ENCODE measurements at places on chromosomes 1 and 21. TPM values are rescaled to one million over a fixed set of nuclear protein-coding genes. Genes with fewer than 3 reads are reported as not detected.

Gene PLA2G2F
- total RNA-seq = not detected

DNA sequence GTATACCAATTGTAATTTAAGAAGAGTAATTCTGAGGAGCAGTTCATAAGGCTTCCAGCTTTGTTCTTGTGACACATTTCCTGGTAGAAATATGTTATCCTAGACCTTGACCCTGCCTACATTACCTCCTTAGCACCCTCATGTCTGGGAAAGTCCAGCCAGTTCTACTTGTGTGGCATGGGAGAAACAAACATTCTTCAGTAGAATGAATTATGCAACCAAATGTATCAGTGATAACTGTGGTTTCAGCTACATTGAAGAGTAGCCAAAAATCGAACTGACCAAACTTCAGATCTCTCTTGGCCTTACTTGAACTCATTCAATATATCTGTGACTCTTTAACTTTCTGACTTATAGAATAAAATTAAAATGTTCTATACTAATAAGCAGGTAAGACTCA lies 308.1 kb upstream of the LYPLAL1 start:
- no peak overlapping the region for H3K4me3 ChIP-seq
- H3K27me3 ChIP-seq = no peaks in the 10 kb centered on the region
- no peaks in the 10 kb centered on the region for H3K36me3 ChIP-seq
- no peak for DNase-seq
- no peak overlapping the region for H3K27ac ChIP-seq
- H3K4me1 ChIP-seq = no peaks in the 10 kb centered on the region

- peaks cover 10% of the 10 kb centered on the region for H3K36me3 ChIP-seq
- peaks cover 10% of the 10 kb centered on the region for H3K4me1 ChIP-seq
- H3K27ac ChIP-seq = no peak overlapping the region
- H3K27me3 ChIP-seq = peaks cover 42% of the 10 kb centered on the region
- no peak overlapping the region for H3K4me3 ChIP-seq
- DNase-seq = no peak
Observed at GRCh38 chr1:899636-900317, 23.9 kb upstream of the SAMD11 start.

Gene GJB5
- not detected for total RNA-seq

Gene FNDC10
- total RNA-seq = 3.7 TPM

DNA sequence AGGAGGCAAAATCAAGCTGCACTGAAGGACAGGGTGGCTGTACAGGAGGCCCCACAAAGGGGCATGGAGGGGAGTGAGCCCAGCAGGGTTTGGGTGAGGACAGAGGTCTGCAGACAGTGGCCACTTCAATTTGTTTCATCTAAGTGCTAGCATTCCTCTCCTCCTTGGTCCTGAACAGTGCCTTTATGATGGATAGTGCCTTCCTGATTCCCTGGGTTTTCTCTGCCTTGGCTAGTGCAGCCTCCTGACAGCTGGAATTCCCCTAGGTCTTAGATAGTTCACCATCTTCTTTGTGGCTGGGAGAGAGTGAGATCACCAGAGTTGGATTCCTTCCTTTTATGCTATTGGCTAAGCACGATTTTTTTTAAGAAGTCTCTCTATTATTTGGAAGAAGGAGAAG lies 3.8 kb upstream of the HPCAL4 start:
- peaks cover 32% of the 10 kb centered on the region for H3K27me3 ChIP-seq
- no peaks in the 10 kb centered on the region for H3K36me3 ChIP-seq
- no peak for DNase-seq
- peaks cover 19% of the 10 kb centered on the region for H3K4me1 ChIP-seq

Gene TM2D1
- total RNA-seq = 46.9 TPM

- H3K27ac ChIP-seq = no peak overlapping the region
- no peak overlapping the region for H3K4me3 ChIP-seq
- no peaks in the 10 kb centered on the region for H3K36me3 ChIP-seq
- no peaks in the 10 kb centered on the region for H3K27me3 ChIP-seq
- no peak for DNase-seq
Observed at GRCh38 chr21:15309022-15309590, 244.3 kb upstream of the NRIP1 start.

- H3K36me3 ChIP-seq = no peaks in the 10 kb centered on the region
- H3K4me3 ChIP-seq = no peak overlapping the region
- no peaks in the 10 kb centered on the region for H3K4me1 ChIP-seq
- no peak overlapping the region for H3K27ac ChIP-seq
Observed at GRCh38 chr1:116881879-116882520, 27.7 kb upstream of the PTGFRN start.

Gene ST6GALNAC5
- total RNA-seq = not detected

Gene TMPRSS3
- total RNA-seq = 2.9 TPM

GRCh38 chr1:199734186-199734585 lies 293.3 kb upstream of the NR5A2 start:
- no peak overlapping the region for H3K27ac ChIP-seq
- no peaks in the 10 kb centered on the region for H3K4me1 ChIP-seq
- DNase-seq = no peak
- H3K27me3 ChIP-seq = peaks cover 3% of the 10 kb centered on the region

DNA sequence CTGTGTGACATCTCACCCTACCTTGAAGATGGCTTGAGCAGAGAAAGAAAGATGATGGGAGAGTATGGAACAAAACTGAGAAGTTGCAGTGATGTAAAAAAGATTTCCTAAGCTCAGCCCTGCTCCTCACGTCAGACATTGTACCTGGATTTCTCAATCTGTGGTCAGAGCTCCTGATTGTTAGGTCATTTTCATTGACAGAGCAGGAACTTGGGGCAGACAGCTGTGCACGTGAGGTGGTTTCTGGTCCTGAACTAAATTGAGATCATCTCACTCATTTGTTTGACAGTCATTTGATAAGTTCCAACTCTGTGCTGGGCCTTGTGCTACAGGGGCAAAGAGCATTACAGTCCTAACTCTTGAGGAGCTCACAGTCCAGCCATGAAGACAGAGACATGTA lies 10.2 kb downstream of the TRAF3IP3 start:
- DNase-seq = no peak
- H3K4me1 ChIP-seq = peaks cover 39% of the 10 kb centered on the region
- H3K27me3 ChIP-seq = no peaks in the 10 kb centered on the region
- H3K36me3 ChIP-seq = peaks cover 65% of the 10 kb centered on the region

DNA sequence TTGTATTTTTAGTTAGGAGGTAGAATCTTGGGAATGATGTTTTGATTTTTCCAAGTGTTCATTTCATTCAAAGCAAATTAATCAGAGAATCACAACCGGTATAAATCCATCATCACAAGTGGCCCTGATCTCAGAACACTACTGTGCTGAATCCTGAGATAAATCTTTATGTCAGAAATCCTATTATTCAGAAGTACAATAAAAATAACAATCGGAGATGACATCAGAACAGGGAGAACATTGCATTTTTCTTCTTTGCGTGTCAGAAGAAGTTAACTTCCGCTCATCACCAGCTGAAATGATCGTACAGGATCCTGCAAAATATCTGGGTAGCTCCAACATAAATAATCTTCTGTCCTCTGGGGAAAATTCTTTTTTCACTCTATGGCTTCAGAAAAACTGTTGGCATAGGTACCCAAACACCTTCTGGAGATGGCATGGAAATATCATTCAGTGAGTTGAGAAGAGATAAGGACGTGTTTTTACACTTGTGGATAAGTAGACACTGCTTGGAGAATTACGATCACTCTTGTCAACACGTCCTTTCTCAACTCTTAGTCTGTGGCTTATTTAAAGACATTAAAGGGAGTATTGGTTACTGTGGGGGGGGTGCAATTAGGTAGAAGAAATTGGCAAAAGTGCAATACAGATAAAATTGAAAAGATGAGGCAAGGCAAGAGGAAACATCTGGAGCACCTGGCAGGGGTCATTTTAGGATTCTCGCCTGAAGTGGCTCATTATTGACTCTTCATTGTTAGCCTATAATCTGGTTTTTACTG lies 46.9 kb upstream of the SMYD2 start:
- H3K4me3 ChIP-seq = no peak overlapping the region
- H3K27ac ChIP-seq = no peak overlapping the region
- no peak for DNase-seq
- H3K4me1 ChIP-seq = no peaks in the 10 kb centered on the region

Gene GORAB
- 31.3 TPM for total RNA-seq

Gene RRP1
- total RNA-seq = 27.5 TPM

Gene PLK3
- total RNA-seq = 140 TPM

Data from naive thymus-derived CD8-positive, alpha-beta T cell (primary cell).